ENCODE measurements at places on chromosomes 5 and 9.

DNA sequence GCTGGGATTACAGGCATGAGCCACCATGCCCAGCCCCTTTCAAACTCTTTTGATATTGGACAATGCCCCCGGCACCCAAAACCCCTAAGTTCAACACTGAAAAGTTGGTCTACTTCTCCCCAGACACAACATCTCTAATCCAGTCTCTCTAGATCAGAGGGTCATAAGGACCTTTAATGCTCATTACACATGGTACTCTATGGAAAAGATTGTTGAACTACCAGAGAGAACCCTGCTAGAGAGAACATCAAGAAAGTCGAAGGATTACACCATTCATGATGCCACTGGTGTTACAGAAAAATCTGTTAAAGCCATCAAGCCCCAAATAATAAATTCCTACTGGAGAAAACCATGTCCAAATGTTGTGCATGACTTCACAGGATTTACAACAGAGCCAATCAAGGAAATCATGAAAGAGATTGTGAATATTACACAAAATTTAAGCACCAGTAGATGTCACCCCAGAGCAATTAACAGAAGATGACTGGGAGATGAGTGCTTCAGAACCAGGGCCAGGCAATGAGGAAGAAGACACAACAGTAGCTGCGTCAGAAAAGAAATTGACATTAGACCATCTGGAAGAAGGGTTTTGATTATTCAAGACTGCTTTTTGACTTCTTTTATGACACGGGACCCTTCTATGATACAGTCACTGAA lies 28.3 kb upstream of the NIPAL4 start:
- DNase-seq, result no peak

GRCh38 chr5:107449369-107449768 lies 221.4 kb downstream of the EFNA5 start:
- DNase-seq, result no peak

DNA sequence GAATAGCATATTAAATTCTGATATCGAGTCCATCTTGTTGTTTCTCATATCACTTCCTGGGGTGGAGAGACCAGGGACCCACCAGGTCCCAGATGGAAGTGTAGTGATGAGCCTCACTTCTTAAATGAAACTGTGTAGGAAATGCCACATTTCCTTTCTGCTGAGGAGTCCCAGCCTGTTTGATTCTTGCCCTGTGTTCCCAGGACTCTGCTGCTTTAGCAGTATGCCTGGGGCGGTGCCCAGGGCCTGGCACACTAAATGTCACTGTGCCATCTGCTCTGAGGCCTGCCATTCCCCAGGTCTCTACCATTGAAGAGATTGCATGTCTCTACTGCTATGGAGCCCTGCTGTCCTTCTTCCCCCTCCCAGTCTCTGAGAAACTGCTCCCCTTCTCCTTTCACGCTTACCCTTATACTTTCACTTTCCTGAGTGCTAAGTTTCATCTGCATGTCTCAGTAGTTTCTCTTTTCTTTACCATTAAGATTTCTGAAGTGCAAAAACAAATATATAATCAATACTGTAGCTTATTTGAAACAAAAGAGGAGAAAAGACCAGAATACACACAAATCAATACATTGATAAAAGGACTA lies 260.4 kb downstream of the GABRB2 start:
- no peak for DNase-seq

DNA sequence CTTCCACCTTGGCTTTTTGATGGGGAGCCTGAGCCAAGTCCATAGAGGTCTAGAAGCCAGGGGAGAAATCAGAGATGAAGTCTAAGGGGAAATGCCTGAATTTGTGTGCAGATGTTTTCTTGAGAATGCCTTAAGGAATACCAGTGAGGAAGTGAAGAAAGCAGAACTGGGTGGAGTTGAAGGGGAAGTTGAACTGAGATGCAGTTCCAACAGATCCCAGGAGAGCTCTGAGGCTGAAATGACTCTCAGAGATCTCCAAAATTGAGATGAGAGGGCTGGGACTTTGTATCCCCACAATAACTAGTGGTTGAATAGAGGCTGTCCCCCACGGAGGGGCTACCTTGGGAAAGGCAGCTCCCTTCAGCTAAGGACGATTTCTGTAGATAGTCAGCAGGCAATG lies 197.1 kb downstream of the ZNF462 start:
- DNase-seq, result no peak

Data from upper lobe of right lung (tissue), 1 donor.